Caco-2 (cell line): ENCODE measurements at places on chromosomes 2 and 18. TPM values are rescaled to one million over a fixed set of nuclear protein-coding genes. Genes with fewer than 3 reads are reported as not detected.

GRCh38 chr2:11771971-11772615, 25.7 kb downstream of the LPIN1 start:
- DNase-seq = no peak
- H3K4me3 ChIP-seq = no peak overlapping the region
- H3K27ac ChIP-seq = no peak overlapping the region

GRCh38 chr2:179266271-179266670, 1.6 kb upstream of the SESTD1 start:
- H3K4me3 ChIP-seq = no peak overlapping the region
- no peak for DNase-seq
- H3K27ac ChIP-seq = peak overlapping the region; percentile 22

- no peak overlapping the region for H3K27ac ChIP-seq
- H3K36me3 ChIP-seq = no peaks in the 10 kb centered on the region
- H3K4me3 ChIP-seq = no peak overlapping the region
- no peak for DNase-seq
- no peaks in the 10 kb centered on the region for H3K4me1 ChIP-seq
These were observed 97.3 kb downstream of the FMNL2 start for GRCh38 chr2:152432206-152432653.

DNA sequence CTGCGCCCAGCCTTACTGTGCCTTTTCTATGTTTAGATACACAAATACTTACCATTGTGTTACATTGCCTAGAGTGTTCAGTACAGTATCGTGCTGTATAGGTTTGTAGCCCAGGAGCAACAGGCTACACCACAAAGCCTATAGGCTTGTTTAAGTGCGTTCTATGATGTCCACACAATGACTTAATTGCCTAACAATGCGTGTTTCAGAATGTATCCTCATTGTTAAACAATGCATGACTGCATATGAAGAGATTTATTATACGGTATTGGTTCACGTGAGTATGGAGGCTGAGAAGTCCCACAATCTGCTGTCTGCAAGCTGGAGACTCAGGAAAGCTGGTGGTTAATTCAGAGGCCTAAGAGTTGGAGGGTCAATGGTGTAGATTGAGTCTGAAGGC, 46.1 kb upstream of the MGAT4A start:
- H3K27ac ChIP-seq = no peak overlapping the region
- H3K27me3 ChIP-seq = no peaks in the 10 kb centered on the region
- no peaks in the 10 kb centered on the region for H3K36me3 ChIP-seq
- peaks cover 15% of the 10 kb centered on the region for H3K4me1 ChIP-seq

GRCh38 chr2:209208211-209208610, 215.6 kb upstream of the MAP2 start:
- H3K36me3 ChIP-seq = no peaks in the 10 kb centered on the region
- H3K27me3 ChIP-seq = no peaks in the 10 kb centered on the region
- no peaks in the 10 kb centered on the region for H3K4me1 ChIP-seq
- H3K4me3 ChIP-seq = no peak overlapping the region
- H3K27ac ChIP-seq = no peak overlapping the region

DNA sequence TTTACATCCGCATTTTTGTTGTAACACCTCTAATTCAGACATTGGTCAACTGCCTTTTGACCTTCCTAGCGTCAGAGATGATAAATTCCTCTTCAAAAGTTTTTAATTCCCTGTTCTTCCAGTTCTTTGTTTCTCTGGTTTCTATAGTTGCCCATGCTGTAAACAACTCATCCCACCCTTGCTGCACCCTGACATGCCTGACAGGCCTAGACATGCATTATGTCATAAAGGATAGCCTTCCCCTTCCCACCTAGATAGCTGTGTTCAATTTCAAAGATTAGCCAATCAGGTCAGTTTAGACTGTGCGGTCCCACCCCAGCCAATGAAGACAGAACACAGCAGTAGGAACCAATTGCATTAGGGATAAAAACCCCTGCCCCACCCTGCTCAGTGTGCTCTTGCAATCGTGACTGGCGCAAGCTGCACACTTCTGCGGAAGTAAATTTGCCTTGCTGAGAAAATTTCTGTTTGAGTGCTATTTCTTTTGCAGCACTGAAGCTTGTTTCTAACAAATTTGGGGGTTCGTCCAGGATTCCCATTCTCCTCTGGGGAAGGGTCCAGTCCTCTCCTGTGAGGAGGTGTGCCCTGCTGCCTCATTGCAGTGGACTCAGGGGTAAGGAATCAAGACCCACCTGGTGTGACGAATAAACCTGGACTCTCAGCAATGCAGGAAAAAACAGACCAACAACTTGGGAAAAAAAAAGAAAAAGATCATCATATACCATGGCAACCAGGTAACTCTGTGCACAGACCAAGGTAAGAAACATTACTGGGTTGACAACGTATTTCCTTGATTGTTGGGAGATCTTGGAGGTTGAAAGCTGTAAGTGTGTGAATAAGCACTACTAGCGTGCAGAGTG, 9.1 kb upstream of the SAP130 start:
- H3K4me1 ChIP-seq = no peaks in the 10 kb centered on the region
- no peak overlapping the region for H3K27ac ChIP-seq
- no peaks in the 10 kb centered on the region for H3K36me3 ChIP-seq
- no peak for DNase-seq
- no peaks in the 10 kb centered on the region for H3K27me3 ChIP-seq
- H3K4me3 ChIP-seq = no peak overlapping the region

GRCh38 chr2:38160516-38160915, 84.6 kb upstream of the CYP1B1 start:
- DNase-seq = no peak
- no peak overlapping the region for H3K4me3 ChIP-seq
- no peaks in the 10 kb centered on the region for H3K27me3 ChIP-seq
- no peaks in the 10 kb centered on the region for H3K36me3 ChIP-seq

DNA sequence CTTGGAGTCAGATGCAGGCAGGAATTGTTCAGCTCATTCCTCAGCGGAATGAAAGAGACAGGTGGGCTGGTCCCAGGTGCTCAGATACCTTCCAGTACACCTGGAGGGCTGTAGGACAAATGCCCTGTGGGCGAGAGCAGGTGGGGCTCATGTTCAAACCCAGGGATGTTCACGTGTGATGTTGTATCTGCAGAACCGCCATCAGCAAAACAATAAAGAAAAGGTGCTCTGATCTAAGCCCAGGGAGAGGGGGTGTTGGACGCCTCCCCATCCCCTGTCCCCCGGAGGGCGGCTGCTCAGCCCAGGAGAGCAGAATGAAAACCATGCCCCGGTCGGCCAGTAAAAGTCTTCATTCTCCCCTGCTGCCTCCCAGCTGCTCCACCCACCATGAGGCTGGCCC, 197.4 kb downstream of the HAUS1 start:
- DNase-seq = no peak
- H3K27me3 ChIP-seq = no peaks in the 10 kb centered on the region
- H3K36me3 ChIP-seq = no peaks in the 10 kb centered on the region
- no peaks in the 10 kb centered on the region for H3K4me1 ChIP-seq

GRCh38 chr18:79518028-79518682, 122.4 kb downstream of the NFATC1 start:
- no peak for DNase-seq
- H3K36me3 ChIP-seq = no peaks in the 10 kb centered on the region
- H3K4me3 ChIP-seq = no peak overlapping the region
- H3K27ac ChIP-seq = no peak overlapping the region
- H3K27me3 ChIP-seq = no peaks in the 10 kb centered on the region

DNA sequence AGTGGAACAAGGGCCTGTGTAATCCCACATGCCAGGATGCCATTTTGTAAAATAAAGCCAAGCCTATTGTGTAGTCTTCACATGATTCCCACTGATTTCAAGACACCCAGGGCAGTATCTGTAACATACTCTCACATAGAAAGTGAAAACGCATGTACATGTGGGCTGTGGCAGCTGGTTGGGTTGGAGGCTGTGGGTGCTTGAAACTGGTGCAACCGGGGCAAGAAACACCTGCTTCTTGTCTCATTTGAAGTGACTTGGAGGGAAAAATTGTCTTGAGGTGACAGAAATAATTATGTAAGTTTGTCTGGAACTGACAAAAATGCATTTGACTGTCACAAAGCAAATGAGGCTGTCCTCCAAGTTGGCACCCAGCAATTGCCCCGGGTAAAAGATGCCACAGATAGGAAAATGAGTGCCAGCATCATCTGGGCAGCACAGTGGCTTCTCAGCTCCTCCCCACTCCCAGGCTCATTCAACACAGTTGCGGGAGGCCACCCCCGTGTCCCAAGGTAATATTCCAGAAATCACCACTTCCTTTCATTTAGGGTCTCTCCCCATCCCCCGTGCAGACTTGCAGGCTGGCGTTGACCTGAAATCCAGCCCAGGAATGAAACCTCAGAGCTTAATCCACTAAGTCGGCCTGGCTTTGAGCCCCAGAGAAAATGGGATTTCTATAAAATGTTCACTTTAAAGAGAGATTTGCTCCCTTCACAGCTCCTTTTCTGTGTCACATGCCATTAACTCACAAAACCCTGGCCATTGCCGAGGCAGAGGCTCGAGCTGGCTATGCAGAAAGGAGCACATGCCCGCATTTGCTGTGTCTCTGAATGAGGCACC, 293.9 kb upstream of the PARD3B start:
- H3K4me3 ChIP-seq = no peak overlapping the region
- no peak for DNase-seq
- H3K27ac ChIP-seq = no peak overlapping the region
- no peaks in the 10 kb centered on the region for H3K4me1 ChIP-seq
- H3K27me3 ChIP-seq = no peaks in the 10 kb centered on the region

DNA sequence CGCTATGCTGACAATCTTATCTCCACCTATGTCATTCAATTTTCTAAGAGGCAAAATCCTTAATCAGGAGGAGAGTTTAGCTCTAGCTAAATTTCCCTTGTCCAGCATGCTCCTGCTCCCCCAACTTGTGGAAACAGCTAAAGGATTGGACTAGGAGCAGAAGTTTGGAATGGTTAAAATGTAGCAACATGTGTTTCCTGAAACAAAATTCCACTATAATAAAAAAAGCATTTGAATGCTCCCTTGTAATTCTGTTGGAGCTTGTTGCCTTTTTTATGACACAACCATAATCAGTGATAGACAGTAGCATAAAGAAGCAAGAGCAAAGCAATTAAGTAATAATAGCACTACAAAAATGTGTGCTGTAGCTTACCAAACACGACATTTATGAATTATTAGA, 6.9 kb downstream of the ACTR3 start:
- no peak for DNase-seq
- H3K4me3 ChIP-seq = no peak overlapping the region
- peaks cover 63% of the 10 kb centered on the region for H3K4me1 ChIP-seq

GRCh38 chr18:63302220-63302619, 17.3 kb downstream of the BCL2 start:
- no peak overlapping the region for H3K27ac ChIP-seq
- no peaks in the 10 kb centered on the region for H3K4me1 ChIP-seq

GRCh38 chr2:10331702-10332401, 29.1 kb downstream of the HPCAL1 start:
- H3K27me3 ChIP-seq = no peaks in the 10 kb centered on the region
- H3K4me3 ChIP-seq = no peak overlapping the region
- DNase-seq = no peak

GRCh38 chr18:61770279-61770678, 122.5 kb downstream of the RNF152 start:
- H3K27ac ChIP-seq = no peak overlapping the region
- H3K4me3 ChIP-seq = no peak overlapping the region
- H3K4me1 ChIP-seq = no peaks in the 10 kb centered on the region
- DNase-seq = no peak
- no peaks in the 10 kb centered on the region for H3K27me3 ChIP-seq

DNA sequence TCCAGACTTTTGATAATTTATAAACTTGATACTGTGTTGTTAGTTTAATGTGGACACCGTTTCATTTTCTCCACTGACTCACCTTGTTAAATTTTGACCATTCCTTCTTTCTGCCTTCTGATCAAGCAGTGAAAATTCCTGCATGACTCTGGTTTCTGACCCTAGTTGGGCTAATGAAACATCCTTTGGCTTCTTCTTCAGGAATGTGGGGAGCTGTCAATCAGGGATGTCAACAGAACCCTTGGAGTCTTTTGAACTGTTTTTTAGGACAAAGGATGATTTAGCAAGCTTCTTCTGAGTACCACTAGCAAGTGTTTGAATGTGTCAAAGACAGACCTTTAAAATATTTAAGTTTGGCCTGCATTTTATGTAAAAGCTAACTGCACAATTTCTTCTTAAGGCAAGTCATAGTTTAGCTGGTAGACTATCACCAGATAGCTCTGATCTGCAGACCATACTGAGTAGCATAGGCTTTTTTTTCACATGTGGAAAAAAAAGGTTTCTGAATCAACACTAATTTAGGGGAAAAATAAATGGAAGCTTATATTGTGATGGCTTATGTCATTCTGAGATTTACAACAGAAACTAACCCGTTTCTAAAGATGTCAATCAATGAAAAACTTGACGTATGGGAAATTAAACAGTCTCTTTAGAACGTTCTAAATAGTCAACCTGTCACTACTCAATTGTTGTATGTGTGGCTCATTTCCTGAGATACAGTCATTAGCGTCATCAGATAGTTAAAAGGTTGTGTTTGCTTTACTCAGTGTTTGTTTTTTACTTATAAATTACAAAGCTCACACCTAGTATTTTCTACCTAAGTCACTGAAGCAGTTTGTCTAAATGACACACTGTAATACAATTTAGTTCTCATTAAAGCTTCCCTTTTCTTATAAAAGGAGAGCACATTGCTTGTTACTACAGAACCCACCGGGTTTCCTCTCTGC, 311.4 kb downstream of the PTPRM start:
- no peak overlapping the region for H3K4me3 ChIP-seq
- DNase-seq = no peak
- H3K27ac ChIP-seq = no peak overlapping the region
- 0 out of 2 replicates have a peak, but pooled peaks cover 2% of the 10 kb centered on the region for H3K36me3 ChIP-seq

DNA sequence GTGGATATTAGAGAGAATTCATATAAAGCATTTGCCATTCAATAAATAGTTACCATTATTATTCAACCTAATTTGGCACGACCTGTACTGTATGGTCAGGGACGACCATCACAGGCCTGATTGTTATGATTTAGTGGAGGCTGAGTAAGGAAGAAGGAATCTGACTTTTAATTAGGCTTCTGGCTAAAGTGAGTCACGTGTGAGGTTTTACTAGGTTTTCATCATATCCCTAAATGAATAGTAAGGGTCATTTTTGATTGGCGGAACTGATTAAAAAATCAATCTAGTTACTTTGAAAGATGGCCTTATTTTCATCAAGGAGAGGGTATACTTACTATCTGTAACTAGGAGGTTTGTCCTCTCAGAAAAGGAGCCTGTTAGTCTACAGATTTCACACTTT, 143.4 kb downstream of the ADCYAP1 start:
- H3K4me1 ChIP-seq = no peaks in the 10 kb centered on the region
- no peak overlapping the region for H3K27ac ChIP-seq
- no peak overlapping the region for H3K4me3 ChIP-seq
- DNase-seq = no peak

GRCh38 chr18:26863921-26864497, 1.5 kb downstream of the AQP4 start:
- H3K27me3 ChIP-seq = no peaks in the 10 kb centered on the region
- no peak overlapping the region for H3K4me3 ChIP-seq
- no peak for DNase-seq
- no peaks in the 10 kb centered on the region for H3K36me3 ChIP-seq
- no peaks in the 10 kb centered on the region for H3K4me1 ChIP-seq

DNA sequence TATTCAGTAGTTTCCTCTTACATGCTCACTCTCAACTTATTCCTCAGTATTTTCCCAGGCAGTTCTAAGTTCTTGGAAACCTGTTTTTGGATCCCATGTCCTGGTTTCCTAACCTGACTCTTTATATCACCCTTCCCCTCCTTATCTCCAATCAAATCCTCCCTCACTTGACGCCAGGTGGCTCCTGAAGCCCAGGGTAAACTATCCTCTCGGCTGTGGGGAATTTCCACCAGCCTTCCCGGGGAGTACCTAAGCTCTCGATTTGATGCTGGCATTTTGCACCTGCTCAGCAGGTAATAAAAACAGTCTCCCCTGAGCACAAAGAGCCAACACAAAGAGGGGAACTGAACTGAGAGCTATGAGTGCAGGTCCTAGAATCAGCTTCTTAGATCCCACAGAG, 538.0 kb downstream of the SLC4A3 start:
- H3K4me1 ChIP-seq = no peaks in the 10 kb centered on the region
- no peak overlapping the region for H3K4me3 ChIP-seq

The DDX1 gene
- 145 and 163 TPM in 2 replicates for total RNA-seq

The HOXD3 gene
- 1.2 and 1.5 TPM in 2 replicates for total RNA-seq

The TM4SF20 gene
- total RNA-seq = 0.20 and 0.28 TPM in 2 replicates

The IL1R1 gene
- 23.5 and 25.0 TPM in 2 replicates for total RNA-seq
